ENCODE measurements at places on chromosomes 11 and 22. TPM values are rescaled to one million over a fixed set of nuclear protein-coding genes. Genes with fewer than 3 reads are reported as not detected.

DNA sequence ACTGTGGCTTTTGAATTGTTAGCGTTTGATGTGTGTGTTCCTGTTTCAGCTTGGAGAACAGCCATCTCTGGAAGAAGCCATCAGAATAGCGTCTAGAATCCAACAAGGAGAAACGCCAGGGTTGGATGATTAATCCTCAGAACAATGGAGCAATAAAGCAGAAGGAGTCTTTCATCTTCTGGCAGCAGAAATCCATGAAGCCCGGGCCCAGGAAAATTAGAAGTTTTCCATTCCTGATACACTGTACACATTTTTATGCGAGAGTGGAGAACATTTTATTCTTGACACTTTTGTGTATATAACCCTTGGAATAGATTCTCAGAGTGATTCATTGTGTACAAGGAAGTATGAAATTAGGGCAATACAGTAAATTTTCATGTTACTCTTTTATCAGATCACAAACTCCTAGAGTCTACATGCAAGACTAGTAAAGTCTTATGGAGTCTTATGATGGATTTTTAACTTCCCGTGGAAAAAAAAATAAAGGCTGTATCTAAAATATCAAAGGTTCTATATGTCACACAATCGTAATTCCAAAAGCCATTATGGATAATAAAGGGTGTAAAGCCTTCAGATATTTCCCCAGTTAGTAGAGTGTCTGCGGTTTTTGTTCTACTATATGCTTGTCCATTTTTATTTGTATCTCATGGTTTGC lies 45.9 kb upstream of the WEE1 start:
- H3K36me3 ChIP-seq, result peaks cover 9% of the 10 kb centered on the region
- DNase-seq, result no peak
- H3K4me1 ChIP-seq, result no peaks in the 10 kb centered on the region
- no peaks in the 10 kb centered on the region for H3K27me3 ChIP-seq
- no peak overlapping the region for H3K4me3 ChIP-seq

DNA sequence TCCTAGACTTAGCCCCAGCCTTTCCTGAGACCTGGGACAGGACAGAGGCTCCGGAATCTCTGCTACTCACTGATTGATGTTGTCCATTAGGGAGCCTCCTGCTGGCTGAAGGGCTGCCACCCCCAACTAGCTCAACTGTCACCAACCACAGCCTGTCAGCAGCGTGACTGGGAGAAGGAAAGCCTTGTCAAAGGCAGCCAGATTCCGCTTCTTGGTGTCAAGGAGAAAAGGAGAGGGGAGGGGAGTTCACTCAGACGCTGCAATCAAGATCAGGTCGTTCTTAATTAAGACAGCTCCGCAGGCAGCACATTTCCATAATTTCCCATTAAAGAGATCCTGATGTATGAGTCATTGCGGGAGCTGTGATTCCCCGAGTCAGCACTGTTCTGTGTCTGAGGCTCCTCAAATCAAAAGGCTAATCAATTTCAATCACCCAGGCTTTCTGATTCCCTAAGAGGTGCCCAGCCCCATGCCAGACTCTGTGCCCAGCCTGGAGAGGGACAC lies 152.8 kb upstream of the ZBED5 start:
- no peaks in the 10 kb centered on the region for H3K36me3 ChIP-seq
- DNase-seq, result no peak
- no peak overlapping the region for H3K4me3 ChIP-seq
- no peak overlapping the region for H3K27ac ChIP-seq

ANKK1 gene
- total RNA-seq, result 1.9 TPM

DNA sequence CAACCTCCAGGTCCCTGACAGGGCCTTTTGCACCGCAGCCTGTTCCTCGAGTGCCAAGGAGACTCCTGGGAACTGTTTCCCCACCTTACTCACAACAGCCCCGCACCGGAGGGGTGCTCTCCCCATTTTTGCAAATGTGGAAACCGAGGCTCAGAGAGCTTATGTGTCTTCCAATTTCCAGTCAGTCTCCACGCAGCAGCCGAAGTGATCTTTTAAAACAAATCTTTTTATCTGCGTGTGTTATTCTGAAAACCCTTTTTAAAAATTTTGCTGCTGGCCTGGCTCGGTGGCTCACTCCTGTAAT lies 409 bp upstream of the TMEM134 start:
- H3K27me3 ChIP-seq, result no peaks in the 10 kb centered on the region
- H3K4me1 ChIP-seq, result peaks cover 21% of the 10 kb centered on the region
- DNase-seq, result no peak

DNA sequence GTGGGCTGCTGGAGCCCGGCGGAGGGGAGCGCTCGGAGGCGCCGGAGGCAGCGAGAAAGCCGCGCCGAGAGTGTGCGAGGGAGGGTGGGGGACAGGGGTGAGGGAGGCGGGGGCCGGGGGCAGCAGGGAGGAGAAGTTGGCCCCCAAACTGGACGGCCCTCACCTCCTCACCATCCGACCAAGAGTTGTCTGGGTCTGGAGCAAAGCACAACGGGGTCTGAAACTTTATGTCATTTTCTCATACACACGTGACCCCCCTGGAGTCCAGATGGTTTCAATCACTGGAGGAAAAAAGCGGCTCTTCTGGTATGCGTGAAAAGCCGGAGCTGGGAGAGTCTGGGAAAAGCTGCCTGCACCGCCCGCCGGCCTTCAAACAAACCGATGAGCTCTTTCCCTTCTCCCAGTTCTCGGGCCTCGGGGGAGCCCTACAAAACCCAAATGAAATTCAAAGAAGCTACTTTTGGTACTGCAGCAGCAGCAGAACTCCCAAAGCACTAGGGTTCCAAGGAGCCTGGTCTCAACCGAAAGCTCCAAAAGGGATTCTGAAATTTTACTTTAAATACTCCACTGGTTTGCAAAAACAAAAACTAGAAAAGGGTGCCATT lies 39.7 kb upstream of the AKIP1 start:
- H3K27me3 ChIP-seq, result peaks cover 58% of the 10 kb centered on the region
- H3K36me3 ChIP-seq, result no peaks in the 10 kb centered on the region
- no peak for DNase-seq
- H3K4me3 ChIP-seq, result peak overlapping the region; percentile 55

RAG1 gene
- total RNA-seq, result 0.14 TPM

OPCML gene
- not detected for total RNA-seq

- no peak overlapping the region for H3K4me3 ChIP-seq
- H3K27me3 ChIP-seq, result no peaks in the 10 kb centered on the region
- DNase-seq, result peak; percentile 73
- H3K27ac ChIP-seq, result no peak overlapping the region
- peaks cover 4% of the 10 kb centered on the region for H3K4me1 ChIP-seq
Observed at GRCh38 chr11:65204646-65205601, 23.2 kb downstream of the CAPN1 start.

FLRT1 gene
- total RNA-seq, result not detected

- no peak overlapping the region for H3K27ac ChIP-seq
- no peak for DNase-seq
- no peaks in the 10 kb centered on the region for H3K4me1 ChIP-seq
- H3K4me3 ChIP-seq, result no peak overlapping the region
- H3K27me3 ChIP-seq, result peaks cover 5% of the 10 kb centered on the region
Observed at GRCh38 chr22:17412232-17412631, 43.0 kb downstream of the CECR2 start.

GRCh38 chr22:29917052-29917902 lies 34.3 kb downstream of the MTMR3 start:
- no peak for DNase-seq
- H3K4me3 ChIP-seq, result no peak overlapping the region
- no peaks in the 10 kb centered on the region for H3K36me3 ChIP-seq

DNA sequence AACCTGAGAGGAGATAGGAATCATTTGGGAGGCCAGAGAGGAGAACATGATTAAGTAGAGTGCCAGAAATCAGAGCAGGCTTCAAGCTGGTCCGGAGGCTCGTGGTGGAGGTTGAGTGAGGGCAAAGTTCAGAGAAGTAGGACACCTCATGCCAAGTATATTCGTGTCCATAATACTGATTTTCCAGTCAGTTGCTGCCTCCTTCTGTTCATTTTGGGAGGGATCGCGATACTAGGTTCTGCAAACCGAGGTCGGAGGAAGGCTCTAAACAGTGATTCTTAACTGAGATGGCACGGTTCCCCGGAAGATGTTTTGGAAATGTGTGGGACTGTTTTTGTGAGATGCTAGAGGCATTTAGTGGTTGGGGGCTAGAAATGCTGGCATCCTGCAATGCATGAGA lies 13.6 kb upstream of the CD3E start:
- H3K27me3 ChIP-seq, result peaks cover 2% of the 10 kb centered on the region
- no peak for DNase-seq
- peak overlapping the region; percentile 7 for H3K27ac ChIP-seq
- H3K4me1 ChIP-seq, result peaks cover 16% of the 10 kb centered on the region
- H3K36me3 ChIP-seq, result peaks cover 6% of the 10 kb centered on the region

FAM111B gene
- total RNA-seq, result 45.1 TPM

GVQW3 gene
- 6.8 TPM for total RNA-seq

H19 gene
- not detected for total RNA-seq

- H3K4me3 ChIP-seq, result no peak overlapping the region
- no peak overlapping the region for H3K27ac ChIP-seq
- DNase-seq, result no peak
- H3K4me1 ChIP-seq, result peaks cover 7% of the 10 kb centered on the region
- H3K36me3 ChIP-seq, result no peaks in the 10 kb centered on the region
- peaks cover 5% of the 10 kb centered on the region for H3K27me3 ChIP-seq
Observed at GRCh38 chr22:17164392-17165024, 5.4 kb upstream of the HDHD5 start.
